Fibroblast of the conjunctiva (primary cell): ENCODE measurements at places on chromosomes 12 and 14.

GRCh38 chr14:92409043-92409442, 86.1 kb downstream of the SLC24A4 start:
- no peak for DNase-seq

GRCh38 chr12:76927170-76927784, 48.5 kb upstream of the CSRP2 start:
- peak; percentile 22 for DNase-seq

- DNase-seq = no peak
Observed at GRCh38 chr14:23248601-23249000, 10.9 kb downstream of the RNF212B start.

DNA sequence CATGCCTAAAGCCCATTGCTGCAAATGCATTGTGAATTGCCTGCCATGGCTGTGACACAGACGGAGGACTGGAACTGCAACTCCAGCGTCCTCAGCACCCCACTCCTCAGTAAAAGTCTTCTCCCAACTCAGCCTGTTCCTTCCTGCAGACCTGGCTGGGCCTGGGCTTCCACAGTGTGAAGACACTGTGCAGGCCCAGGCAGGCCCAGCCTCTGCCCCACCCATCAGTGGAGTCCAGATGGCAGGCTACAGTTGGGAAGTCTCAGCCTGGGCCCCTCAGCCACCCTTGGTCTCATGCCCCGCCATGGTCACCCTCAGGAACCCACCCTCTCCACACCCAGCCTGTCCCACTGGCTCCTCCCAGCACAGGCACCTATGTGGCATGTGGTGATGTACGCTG, 22.0 kb downstream of the VSX2 start:
- DNase-seq = no peak

DNA sequence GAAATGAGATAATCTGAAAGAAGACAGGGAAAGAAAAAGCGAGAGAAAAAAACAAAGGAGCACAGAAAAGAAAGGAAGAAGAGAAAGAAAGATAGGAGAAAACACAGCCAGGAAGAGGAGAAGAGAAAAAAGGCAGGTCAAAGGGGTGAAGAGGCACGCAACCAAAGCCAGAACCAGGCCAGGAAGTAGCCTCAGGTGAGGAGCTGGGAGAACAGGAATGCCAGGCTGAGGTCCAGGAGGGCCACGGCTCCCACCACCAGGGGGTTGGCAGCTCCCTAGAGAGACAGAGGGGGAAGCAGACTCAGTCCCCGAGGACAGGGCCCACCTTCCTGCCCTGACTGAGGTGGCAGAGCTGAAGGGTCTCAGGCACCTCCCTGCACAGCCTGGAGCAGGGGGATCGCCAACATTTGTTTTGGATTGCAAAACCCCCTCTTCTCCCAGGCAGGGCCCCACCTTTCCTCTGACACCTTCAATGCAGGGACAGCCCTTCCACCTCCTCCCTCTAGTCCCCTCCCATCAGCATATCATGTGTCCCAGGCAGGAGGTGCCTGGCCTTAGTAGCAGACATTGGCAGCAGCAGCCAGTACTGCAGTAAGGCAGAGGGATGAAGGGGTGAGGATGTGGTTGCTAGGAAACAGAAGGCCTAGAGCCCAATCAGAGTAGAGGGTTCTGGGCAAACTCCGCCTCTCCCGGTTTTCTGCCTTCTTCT, 2.0 kb upstream of the AP1G2 start:
- DNase-seq = no peak

GRCh38 chr12:104182621-104183378, 32.8 kb upstream of the TXNRD1 start:
- DNase-seq = no peak

GRCh38 chr14:33539918-33540357, 410.9 kb downstream of the EGLN3 start:
- no peak for DNase-seq

DNA sequence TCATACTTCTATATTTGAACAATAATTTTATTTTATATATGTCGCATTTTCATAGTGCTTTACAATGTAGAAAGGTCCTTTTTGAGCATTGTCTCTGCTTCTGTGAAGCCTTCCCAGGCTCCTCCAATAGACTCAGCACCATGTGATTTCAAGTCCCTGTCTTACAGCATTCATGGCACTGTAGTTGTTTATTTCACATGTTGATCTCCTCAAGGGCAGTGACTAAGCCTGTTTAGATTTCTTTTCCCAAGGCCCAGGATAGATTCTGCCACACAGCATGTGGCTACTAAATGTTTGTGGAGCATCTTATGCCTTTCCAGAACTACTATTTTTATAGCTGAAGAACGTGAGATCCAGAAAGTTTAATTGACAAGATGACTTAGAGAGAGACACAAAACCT, 391.7 kb downstream of the TMEM117 start:
- no peak for DNase-seq

DNA sequence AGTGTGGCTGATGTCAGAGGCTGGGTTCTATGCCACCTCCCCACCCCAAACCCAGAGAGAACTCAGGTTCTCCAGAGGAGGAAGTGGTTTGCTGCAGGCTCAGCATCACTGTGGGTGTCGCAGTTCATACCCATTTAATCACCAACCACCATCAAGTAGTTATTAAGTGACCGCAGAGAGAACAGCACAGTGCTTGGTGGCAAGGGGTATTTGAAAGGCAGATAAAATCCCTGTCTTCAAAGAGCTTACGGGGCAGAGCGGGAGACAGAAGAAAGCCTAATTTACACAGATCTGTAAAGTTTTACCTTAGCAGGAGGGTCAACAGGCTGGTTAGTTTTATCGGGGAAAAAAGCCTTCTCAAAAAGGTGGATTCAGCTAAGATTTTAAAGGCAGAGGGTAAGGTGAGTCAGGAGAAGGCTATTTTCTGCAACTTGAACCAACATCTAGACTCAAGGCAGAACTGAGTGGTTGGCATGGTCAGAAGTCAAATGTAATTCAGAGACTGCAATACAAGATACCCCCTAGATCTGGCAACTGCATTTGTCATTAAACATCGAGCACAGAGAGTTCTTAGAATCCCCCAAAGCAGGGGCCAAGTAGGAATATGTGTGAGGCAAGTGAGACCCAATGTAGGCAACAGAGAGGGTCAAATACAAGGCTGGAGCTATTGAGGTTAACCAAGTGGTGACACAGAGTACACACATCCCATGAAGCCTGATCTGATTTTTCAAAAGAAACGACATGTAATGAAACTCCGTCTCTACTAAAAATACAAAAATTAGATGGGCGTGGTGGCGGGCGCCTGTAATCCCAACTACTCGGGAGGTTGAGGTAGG, 13.2 kb downstream of the PXN start:
- DNase-seq = no peak

DNA sequence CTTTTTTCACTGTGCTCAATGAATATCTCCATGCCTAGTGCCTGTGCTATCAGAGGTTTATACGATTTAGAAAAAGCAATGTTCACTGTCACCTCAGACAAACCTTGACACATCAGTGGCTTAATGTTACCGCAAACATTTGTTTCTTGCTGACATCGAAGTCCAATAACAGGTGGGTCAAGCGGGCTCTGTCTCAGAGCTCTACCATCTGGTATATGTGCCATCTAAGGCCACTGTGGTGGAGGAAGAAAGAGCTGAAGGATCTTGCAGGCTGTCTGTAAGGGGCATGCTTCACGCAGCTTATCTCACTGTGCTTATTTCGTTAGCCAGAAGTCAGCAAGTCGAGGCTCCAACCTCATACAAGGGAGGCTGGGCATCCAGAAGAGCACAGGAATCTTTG, 189.5 kb upstream of the NTF3 start:
- DNase-seq = no peak

GRCh38 chr12:78963439-78964227, 99.1 kb downstream of the SYT1 start:
- no peak for DNase-seq

DNA sequence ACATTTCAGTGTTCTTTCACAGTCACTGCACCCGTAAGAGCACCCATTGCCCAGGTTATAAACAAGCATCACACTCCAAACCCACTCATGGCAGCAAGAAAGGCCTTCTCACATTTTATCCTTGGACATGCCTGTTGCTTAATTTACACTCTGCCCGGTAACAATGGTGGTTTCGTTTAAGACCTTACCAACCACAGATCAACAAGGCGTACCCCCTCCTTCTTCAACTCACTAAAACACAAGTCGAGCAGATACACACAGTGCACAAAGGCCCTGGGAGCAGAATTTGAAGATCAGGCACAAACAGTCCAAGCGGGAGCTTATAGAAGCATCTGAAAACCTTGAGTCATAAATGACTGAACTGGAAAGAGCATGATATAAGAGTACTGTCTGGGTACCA, 98.1 kb downstream of the GALC start:
- no peak for DNase-seq

GRCh38 chr12:76530516-76530915, 29.1 kb downstream of the OSBPL8 start:
- no peak for DNase-seq

DNA sequence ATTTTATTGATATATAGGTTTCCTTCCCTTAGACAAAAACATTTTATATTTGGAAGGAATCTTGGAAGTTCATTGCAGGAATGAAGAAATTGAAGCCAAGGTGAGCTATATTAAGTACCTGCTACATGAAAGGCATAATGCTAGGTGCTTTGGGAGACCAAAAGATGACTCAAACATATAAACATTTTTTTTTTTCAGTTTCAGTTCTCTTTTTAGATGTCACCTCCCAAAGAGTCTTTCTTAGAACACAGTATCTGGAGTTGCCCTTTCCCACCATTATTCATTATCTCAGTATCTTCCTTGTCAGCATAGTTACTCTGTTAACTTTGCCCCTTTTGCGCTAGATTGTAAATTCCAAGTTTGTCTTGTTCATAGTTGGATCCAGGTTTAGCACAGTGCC, 1.1 kb downstream of the LIN52 start:
- no peak for DNase-seq

DNA sequence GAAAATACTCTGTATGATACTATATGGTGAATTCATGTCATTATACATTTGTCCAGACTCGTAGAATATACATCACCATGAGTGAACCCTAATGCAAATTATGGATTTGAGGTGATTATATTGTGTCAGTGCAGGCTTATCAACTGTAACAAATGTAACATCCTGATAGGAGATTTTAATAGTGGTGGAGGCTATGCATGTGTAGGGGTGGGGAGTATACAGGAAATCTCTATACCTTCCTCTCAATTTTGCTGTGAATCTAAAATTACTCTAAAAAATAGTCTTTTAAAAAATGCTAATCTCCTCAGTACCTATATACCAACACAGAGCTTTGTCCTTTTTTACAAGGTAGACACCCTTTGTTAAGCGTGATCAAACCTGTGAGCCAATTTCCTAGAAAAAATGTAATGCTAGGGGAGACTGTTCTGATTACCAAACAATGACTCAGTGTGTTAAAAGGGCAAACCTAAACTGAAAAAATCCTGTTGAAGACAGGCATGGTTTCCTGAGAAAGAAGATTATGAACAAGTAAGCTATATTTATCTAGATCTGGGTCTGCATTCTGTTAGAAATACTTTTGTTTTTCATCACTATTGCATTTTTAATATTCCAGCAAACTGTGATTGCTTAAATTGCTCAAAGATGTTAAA, 170.9 kb downstream of the DUSP6 start:
- peak; percentile 72 for DNase-seq

DNA sequence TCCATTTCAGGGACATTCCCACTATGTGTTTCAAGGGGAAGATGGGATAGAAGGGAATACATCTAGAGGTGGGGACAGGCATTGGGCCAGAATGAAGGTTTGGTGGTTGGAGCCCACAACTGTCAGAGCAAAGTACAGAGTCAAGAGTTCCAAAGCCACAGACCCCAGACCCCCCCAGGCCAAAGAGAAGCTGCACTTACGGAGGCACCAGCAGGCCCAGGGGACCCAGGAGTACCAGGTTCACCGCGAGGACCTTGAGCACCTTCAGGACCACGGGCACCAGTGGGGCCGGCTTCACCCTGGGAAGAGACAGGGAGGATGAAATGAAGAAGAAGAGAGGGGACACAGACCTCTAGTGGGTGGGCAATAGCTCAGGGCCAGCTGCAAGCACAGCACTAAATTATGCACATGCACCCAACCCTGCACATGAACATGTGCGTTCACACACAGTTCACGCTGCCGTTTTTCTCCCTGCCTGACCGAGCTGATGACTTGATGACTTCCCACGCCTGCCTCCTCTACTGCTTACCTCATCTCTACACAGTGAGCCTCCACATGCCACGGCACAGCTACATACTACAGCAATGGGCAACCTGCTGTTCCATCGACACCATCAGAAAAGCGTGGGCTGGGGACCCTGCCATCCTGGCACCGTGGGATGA, 16.7 kb downstream of the COL2A1 start:
- no peak for DNase-seq

GRCh38 chr12:46459861-46460545, 87.4 kb upstream of the SLC38A2 start:
- no peak for DNase-seq

GRCh38 chr14:55245657-55246268, 25.5 kb upstream of the FBXO34 start:
- DNase-seq = no peak

- DNase-seq = no peak
Observed at GRCh38 chr12:57124261-57124877, 3.9 kb upstream of the LRP1 start.

GRCh38 chr14:54550514-54550913, 16.4 kb upstream of the SAMD4A start:
- no peak for DNase-seq

DNA sequence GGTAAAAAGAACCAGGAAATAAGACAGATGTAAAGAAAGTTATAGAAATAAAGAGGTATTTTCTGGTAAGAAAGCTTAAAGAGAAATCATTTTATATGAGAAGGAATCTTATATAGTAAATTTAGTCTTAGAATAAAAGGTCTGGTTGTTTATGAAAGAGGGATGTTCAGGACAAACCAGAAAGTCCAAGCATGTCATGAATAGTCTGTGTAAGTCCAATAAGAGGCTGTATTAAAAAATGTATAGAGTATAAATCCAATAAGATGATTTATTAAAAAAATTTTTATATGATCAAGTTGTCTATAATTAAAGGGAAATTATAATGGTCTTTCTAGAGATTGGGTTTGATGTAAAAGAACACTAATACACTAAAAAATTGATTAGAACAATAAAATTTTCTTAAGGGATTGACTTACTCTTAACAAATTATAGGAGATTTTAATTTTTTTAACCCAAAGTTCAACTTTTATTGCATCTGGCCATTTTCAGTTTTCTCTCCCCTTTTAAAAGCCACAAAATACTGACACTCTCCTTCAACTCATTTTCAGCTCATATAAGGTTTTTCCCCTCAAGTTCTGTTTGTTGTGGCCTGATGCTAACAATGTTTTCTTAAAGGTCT, 35.1 kb downstream of the ST8SIA1 start:
- no peak for DNase-seq

GRCh38 chr14:55388160-55388559, 23.5 kb downstream of the ATG14 start:
- DNase-seq = no peak

GRCh38 chr12:24861766-24862540, 86.9 kb downstream of the BCAT1 start:
- no peak for DNase-seq

DNA sequence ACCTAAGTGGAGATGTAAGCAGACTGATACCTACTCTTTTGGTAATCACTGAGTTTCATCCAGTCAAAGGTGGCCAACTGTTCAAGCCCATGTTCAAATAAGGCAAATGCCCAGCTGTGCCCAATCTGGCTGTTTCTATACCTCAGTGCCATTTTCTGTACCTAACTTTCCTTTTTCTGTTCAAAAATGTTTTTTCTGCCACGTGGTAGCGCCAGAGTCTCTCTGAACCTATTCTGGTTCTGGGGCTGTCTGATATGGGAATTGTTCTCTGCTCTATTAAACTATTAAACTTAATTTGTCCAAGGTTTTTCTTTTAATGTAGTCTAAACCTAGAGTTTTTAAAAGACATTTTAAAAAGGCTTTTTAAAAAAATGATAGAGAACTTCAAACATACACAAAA, 391.2 kb downstream of the NOVA1 start:
- DNase-seq = no peak
